ENCODE measurements at places on chromosomes 7 and 10. TPM values are rescaled to one million over a fixed set of nuclear protein-coding genes. Genes with fewer than 3 reads are reported as not detected.

UNCX gene
- total RNA-seq: not detected

DNA sequence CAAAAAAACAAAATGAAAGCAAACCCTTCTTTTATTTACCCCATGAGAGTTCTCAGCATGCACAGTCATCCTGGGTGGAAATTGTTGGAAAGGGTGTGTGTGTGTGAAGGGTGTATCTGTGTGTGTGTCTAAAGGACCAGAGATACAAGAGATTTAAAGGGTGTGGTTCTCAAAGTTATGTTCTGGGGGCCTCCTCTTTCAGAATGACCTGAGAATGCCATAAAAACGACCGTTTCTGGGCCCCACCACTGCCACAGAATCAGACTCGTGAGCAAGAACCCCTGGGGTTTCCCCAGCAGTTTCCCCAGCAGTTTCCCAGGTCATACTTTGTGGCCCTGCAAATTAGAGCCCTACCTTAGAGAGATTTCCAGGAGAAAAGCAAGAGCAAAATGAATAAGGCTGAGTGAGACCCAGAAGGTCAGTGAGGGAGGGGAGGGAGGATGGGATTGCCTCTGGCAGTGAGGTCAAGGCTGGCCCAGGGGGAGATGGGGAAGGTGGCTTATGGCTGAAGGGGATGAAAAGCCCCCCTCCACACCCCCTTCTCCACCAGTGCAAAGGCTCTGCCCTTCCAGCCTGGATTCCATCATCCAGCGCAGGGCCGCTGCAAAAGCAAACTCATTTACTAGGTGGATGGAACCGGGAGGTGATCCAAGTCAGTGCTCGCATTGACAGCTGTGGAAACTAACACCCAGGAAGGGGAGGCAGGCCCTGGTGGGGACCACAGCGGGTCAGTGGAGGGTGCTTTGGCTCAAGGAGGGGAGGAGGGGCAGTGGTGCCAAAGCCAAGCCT is 10.2 kb downstream of the PYROXD2 start:
- no peak overlapping the region for H3K4me3 ChIP-seq
- no peak for DNase-seq
- no peaks in the 10 kb centered on the region for H3K36me3 ChIP-seq
- peaks cover 7% of the 10 kb centered on the region for H3K4me1 ChIP-seq
- no peaks in the 10 kb centered on the region for H3K27me3 ChIP-seq

SLC39A12 gene
- total RNA-seq: not detected

- peak overlapping the region; percentile 98 for H3K4me3 ChIP-seq
- DNase-seq: no peak
These were observed 650 bp upstream of the TM9SF3 start for GRCh38 chr10:96587264-96588059.

POMZP3 gene
- 5.6 TPM for total RNA-seq

DNA sequence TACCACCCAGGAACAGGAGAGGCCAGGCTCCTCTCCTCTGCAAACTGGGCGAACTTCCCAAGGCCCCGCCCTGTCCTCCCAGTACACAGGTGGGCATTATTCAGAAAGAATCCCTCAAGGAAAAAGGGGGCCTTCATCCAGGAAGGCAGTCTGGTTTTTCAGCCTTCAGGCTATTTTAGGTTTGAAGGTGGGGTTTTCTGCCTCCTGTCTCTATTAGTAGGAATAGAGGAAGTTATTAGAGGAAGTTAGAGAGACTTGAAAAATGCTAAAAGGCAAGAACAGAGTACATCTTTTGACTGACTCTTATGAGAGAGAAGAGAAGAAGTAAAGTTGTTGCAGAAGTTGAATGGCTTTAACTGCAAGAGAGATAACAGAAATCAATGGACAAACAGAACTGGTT is 250.9 kb upstream of the SORCS1 start:
- no peaks in the 10 kb centered on the region for H3K4me1 ChIP-seq
- H3K4me3 ChIP-seq: no peak overlapping the region
- no peaks in the 10 kb centered on the region for H3K36me3 ChIP-seq

DNA sequence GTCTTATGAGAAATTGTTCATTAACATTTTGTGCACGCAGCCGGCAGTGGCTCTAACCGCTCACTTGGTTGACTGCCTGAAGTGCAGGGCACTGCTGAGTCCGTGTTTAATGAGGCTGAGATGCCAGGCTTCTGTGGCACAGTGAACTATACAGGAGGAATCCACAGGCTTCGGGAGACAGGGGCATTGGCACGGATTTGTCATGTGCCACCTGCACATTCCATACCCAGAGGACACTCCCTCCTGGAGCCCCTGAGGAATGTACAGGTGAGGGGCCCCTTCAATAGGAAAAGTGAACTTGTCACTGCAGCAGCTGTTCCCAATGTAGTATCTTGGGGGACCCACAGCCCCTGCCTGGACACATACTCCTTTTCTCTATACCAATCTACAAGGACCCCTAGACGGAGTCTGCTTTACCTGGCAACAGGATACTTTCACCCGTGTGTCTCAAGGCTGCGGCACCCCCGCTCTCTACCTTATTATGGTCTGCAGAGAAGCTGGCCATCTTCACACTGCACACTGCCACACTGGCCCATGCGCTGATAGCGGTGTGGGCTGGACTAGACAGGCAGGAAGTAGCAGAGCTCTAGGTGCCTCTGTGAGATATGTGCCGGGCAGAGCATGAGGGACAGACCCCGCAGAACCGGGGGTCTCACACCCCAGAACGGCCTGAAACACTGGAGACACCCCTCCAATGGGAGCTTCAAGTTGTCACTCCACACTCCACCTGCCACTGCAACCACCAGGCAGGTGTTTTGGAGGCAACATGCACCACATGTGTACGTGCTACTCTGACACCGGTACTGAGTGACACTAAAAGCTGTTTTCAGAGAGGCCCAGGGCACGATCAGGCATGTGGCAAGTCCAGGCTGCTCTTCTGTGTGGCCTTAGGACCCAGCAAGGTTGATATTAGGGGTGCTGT is 71.4 kb upstream of the RHEB start:
- H3K27me3 ChIP-seq: no peaks in the 10 kb centered on the region
- peaks cover under 1% of the 10 kb centered on the region for H3K4me1 ChIP-seq
- no peak for DNase-seq
- H3K36me3 ChIP-seq: no peaks in the 10 kb centered on the region
- no peak overlapping the region for H3K4me3 ChIP-seq

GRCh38 chr7:123096976-123097375 is 101.5 kb upstream of the TAS2R16 start:
- no peak for DNase-seq
- H3K27ac ChIP-seq: no peak overlapping the region
- H3K36me3 ChIP-seq: no peaks in the 10 kb centered on the region
- no peak overlapping the region for H3K4me3 ChIP-seq

GRCh38 chr7:83614112-83614511 is 34.8 kb downstream of the SEMA3E start:
- H3K36me3 ChIP-seq: no peaks in the 10 kb centered on the region
- no peak overlapping the region for H3K27ac ChIP-seq
- no peaks in the 10 kb centered on the region for H3K27me3 ChIP-seq
- no peaks in the 10 kb centered on the region for H3K4me1 ChIP-seq
- H3K4me3 ChIP-seq: no peak overlapping the region

DNA sequence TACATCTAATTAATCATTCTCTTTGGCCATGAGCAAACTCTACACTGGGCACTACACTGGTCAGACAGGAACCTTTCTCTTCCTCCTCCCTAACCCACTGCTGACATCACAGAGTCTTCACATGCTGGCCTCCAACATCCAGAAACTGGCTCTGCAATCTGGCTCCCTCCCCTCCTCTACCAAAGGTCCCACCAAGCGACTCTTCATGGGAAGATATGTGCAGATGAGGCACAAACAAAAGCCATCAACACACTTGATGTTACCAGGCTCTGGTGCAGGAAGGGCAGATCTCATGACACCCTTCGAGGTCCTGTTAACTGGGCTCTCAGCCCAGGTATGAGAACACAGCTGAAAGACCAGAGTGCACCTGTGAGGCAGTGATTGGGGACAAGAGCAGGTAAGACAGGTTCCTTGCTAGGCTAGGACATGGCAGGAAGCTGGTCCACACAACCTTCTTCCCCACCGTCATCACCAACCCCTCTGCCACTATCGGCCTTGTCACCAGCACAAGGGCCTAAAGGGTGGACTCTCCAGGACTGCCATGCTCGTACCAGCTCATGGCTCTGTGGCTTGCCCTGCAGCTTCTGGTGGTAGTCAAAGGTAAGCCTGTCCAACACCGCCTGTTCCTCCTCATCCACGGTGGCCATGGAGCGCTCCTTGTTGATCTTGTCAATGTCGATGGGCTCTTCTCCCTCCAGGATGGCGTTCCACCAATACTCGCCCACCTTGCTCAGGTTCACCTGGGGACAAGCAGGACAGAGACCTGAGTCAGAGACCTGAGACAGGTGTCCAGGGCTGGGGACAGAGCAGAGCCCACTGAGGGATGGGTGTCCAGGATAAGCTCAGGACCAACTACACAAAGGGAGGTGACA is 66.6 kb upstream of the CAMK2B start:
- H3K4me1 ChIP-seq: peaks cover 5% of the 10 kb centered on the region
- no peak overlapping the region for H3K4me3 ChIP-seq
- H3K36me3 ChIP-seq: no peaks in the 10 kb centered on the region
- H3K27me3 ChIP-seq: no peaks in the 10 kb centered on the region
- no peak overlapping the region for H3K27ac ChIP-seq
- no peak for DNase-seq

RET gene
- 1.1 TPM for total RNA-seq

GRCh38 chr10:7436490-7437100 is 25.8 kb upstream of the SFMBT2 start:
- peaks cover 17% of the 10 kb centered on the region for H3K27me3 ChIP-seq
- H3K4me1 ChIP-seq: no peaks in the 10 kb centered on the region
- no peak overlapping the region for H3K4me3 ChIP-seq
- DNase-seq: no peak

DNA sequence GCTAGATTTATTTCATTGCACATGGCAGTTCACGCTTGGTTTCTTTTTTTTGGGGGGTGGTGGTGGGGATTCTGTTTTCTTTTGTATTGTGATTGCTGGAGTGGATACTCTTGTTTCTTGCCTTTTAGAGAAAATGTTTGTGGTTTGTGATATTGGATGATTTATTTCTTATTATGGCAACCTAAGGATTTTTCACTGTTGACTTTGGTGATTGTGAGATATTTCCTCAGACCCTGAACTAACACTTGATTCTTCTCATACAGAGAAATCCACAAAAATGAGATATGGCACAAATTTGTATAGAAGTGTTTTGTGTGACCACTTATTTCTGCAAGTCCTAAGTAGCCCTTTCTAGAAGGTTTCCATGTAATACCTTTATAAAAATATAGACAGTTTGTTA is 871.1 kb downstream of the LRMDA start:
- no peak for DNase-seq
- H3K4me3 ChIP-seq: no peak overlapping the region
- no peaks in the 10 kb centered on the region for H3K36me3 ChIP-seq
- H3K27me3 ChIP-seq: no peaks in the 10 kb centered on the region
- H3K4me1 ChIP-seq: peaks cover 5% of the 10 kb centered on the region
- H3K27ac ChIP-seq: no peak overlapping the region

DNA sequence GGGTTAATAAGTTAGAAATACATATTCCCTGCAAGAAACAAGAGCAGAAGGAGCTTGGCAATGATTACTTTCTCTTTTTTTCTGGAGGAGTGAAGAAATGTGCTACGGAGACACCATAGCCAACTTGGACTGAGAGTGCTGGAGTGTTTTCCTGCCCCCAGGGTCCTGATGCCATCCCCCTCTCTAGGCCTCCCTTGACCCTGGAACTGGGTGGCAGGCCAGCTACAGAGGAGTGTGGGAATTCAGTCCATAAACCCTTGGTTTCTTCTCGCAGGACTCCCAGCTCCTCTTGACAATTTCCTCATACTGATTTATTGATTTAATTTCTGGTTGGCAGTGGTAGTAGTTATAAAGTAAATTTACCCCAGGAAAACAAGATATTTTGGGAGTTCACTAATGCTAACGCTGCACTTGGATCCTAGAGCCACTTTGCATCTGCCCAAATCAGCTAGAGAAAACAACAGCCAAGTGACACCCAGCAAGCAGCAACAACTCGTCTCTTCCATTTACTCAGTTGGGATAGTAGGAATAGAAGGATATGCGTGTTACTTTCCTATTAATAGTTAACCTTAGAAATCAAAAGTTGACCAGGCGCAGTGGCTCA is 76.4 kb upstream of the CELF2 start:
- H3K36me3 ChIP-seq: no peaks in the 10 kb centered on the region
- no peak overlapping the region for H3K27ac ChIP-seq
- no peaks in the 10 kb centered on the region for H3K27me3 ChIP-seq
- H3K4me3 ChIP-seq: no peak overlapping the region
- no peaks in the 10 kb centered on the region for H3K4me1 ChIP-seq

KDM7A gene
- 11.2 TPM for total RNA-seq

- no peak for DNase-seq
- H3K4me3 ChIP-seq: no peak overlapping the region
- H3K27me3 ChIP-seq: no peaks in the 10 kb centered on the region
- H3K27ac ChIP-seq: no peak overlapping the region
- no peaks in the 10 kb centered on the region for H3K36me3 ChIP-seq
- no peaks in the 10 kb centered on the region for H3K4me1 ChIP-seq
These were observed 634.8 kb downstream of the PHTF2 start for GRCh38 chr7:78433421-78433820.

ECHDC3 gene
- 54.2 TPM for total RNA-seq

- H3K4me1 ChIP-seq: peaks cover 8% of the 10 kb centered on the region
- no peak overlapping the region for H3K27ac ChIP-seq
- DNase-seq: no peak
- peaks cover 3% of the 10 kb centered on the region for H3K27me3 ChIP-seq
- H3K4me3 ChIP-seq: no peak overlapping the region
These were observed 91.1 kb downstream of the SORCS3 start for GRCh38 chr10:104732222-104732621.

C7orf33 gene
- not detected for total RNA-seq

DNA sequence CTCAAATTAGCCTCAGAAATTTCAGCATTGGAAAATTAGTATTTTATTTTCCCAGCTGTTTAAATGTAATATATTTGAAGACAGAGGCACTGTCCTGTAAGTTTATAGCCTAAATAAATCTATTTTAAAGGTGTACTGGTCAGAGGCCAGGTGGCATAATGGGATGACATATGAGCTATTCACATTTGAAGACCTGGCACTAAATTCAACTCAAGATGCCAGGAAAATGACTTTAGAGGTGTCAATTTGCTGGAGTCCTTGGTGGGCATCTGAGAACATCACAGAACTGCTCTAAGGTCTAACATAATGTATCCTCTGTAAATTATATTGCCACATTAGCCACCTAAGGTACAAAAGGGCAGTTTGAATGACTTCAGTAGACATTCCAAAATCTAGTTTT is 348.9 kb upstream of the BMPER start:
- H3K4me3 ChIP-seq: no peak overlapping the region
- no peaks in the 10 kb centered on the region for H3K36me3 ChIP-seq
- no peaks in the 10 kb centered on the region for H3K27me3 ChIP-seq
- no peaks in the 10 kb centered on the region for H3K4me1 ChIP-seq

GRCh38 chr10:75261813-75262705 is 26.3 kb upstream of the COMTD1 start:
- DNase-seq: no peak
- no peak overlapping the region for H3K27ac ChIP-seq
- H3K4me1 ChIP-seq: no peaks in the 10 kb centered on the region
- no peak overlapping the region for H3K4me3 ChIP-seq

- no peaks in the 10 kb centered on the region for H3K27me3 ChIP-seq
- no peak overlapping the region for H3K27ac ChIP-seq
- no peak overlapping the region for H3K4me3 ChIP-seq
- no peak for DNase-seq
- no peaks in the 10 kb centered on the region for H3K4me1 ChIP-seq
These were observed 31.6 kb downstream of the ASZ1 start for GRCh38 chr7:117395743-117396142.

LRGUK gene
- total RNA-seq: 0.22 TPM

All from heart right ventricle (tissue), 16 donors.